ENCODE measurements at places on chromosomes 2 and 18. TPM values are rescaled to one million over a fixed set of nuclear protein-coding genes. Genes with fewer than 3 reads are reported as not detected.

Gene LRP2
- total RNA-seq: 0.37 TPM

Gene RGPD8
- 25.2 TPM for total RNA-seq

Gene ALK
- total RNA-seq: 0.25 TPM

Gene PCARE
- total RNA-seq: not detected

Gene RAMP1
- 1.8 TPM for total RNA-seq

Gene RAB31
- 0.42 TPM for total RNA-seq

Gene NYAP2
- total RNA-seq: 0.05 TPM

Gene TBR1
- total RNA-seq: 0.05 TPM

Gene PSD4
- total RNA-seq: 200 TPM

Gene OSR1
- total RNA-seq: not detected

GRCh38 chr2:170924969-170925368, 4.1 kb upstream of the GORASP2 start:
- peak; percentile 16 for DNase-seq

GRCh38 chr2:138180692-138181386, 216.6 kb downstream of the HNMT start:
- DNase-seq: no peak

DNA sequence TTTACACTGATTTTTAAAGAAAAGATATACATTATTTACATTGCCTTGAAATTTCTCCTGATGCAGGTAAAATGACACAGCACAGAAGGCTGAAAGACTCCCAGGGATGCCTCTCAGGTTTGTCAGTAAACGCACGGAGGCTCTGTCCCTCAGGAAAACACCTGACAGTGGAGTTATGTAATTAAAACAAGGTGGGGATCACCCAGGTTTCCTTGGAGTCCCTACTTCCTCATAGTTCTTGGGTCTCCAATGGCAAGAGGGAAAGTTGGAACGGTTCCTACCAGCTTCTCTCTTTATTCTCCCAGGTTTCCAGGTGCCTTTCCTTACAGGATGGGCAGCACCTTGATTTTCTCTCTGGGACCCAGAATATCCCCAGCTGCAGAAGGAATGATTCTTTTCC, 654.8 kb downstream of the SLC4A3 start:
- no peak for DNase-seq

DNA sequence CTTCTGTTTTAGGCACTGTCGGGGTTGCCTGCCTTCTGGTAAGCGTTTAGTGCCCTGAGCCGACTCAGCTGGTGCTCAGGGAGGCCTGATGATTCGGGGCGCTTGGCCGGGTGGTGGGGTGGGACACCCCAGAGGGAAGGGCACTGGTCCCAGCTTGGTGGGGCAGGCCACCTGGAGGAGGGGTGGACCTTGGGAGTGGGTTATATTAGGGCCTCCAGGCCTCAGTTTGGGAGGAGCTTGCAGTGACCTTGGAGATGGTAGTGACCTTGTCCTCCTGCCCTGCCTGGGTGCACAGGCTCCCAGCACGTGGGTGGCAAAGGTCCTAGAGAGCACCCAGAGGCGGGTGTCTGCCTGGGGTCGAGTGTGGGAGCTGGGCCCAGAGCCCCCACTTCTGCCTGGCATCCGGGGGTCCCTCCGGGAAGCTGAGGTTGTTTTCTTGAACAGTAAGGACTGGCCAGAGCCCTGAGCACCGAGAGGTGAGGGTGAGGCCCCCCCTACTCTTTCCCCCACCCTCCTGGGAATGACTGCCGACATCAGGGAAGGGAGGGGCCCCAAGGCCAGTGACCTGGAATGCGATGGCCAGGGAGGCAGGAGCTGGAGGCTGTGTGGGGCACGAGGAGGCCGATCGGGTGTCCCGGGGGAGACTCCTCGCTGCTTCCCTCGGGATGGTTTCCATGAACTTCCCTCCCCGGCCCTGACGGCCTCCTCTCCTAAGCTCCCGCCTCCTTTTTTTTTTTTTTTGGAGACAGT, 61.3 kb downstream of the HPCAL1 start:
- DNase-seq: no peak

- DNase-seq: no peak
Observed at GRCh38 chr18:46264255-46264654, 160.1 kb downstream of the HAUS1 start.

GRCh38 chr18:55509631-55510324, 78.2 kb downstream of the TCF4 start:
- peak; percentile 28 for DNase-seq

DNA sequence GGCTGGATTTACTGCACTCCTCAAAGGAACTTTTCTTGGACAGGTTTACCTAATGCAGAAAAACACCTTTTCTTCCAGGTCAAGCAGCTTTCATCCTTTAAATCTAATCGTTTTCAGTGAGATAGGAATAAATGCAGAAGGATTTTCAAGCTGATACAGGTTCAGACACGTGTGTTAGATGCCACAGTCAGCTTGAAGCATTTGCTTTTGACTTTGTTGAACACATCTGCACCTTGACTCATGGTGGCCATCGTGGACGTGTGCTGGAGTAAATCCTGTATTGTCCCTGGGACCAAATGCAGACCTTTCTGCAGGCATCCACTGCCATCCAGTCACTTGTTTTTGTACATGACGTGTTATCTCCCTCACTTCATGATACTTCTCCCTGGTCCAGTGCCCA, 61.9 kb downstream of the KLHL29 start:
- DNase-seq: no peak

DNA sequence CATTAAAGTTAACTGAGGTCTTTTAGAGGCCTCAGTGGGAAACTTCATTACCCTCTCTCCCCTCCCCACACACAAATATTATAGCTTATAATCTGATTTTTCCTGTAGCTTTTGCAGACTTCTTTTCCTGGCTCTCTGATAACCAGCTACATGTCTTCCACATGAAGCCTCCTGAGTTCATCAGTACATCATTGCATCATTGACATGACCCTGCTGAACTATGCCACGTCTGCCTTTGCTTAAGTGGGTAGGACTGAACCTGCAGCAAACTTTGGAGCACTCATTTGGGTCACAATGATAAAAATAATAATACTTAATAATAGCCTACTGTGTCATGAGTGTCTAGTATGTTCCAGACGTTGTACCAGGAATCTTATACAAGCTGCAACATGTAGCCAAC, 7.0 kb downstream of the CRYGA start:
- DNase-seq: no peak

GRCh38 chr2:124024561-124025170, 421 bp upstream of the CNTNAP5 start:
- DNase-seq: no peak

DNA sequence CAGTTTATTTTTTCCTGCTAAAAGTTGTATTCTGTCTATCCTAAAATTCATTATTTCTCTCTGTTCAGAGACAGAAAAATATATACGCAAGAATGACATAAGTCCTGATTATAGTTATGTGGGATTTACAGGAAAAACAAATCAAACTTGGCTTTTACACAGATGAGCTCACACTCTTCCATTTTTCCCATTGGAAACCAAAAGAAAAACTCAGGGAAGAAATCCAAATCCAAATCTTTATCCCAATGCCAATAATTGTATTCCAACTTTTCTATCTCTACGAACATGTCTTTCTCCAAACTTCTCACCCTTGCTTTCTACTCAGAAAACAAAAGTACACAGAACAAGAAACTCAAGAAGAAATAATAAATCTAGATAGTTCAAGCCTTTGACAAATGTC, 249.1 kb upstream of the TMEFF2 start:
- no peak for DNase-seq

- DNase-seq: no peak
Observed at GRCh38 chr2:126448611-126449010, 207.3 kb upstream of the GYPC start.

DNA sequence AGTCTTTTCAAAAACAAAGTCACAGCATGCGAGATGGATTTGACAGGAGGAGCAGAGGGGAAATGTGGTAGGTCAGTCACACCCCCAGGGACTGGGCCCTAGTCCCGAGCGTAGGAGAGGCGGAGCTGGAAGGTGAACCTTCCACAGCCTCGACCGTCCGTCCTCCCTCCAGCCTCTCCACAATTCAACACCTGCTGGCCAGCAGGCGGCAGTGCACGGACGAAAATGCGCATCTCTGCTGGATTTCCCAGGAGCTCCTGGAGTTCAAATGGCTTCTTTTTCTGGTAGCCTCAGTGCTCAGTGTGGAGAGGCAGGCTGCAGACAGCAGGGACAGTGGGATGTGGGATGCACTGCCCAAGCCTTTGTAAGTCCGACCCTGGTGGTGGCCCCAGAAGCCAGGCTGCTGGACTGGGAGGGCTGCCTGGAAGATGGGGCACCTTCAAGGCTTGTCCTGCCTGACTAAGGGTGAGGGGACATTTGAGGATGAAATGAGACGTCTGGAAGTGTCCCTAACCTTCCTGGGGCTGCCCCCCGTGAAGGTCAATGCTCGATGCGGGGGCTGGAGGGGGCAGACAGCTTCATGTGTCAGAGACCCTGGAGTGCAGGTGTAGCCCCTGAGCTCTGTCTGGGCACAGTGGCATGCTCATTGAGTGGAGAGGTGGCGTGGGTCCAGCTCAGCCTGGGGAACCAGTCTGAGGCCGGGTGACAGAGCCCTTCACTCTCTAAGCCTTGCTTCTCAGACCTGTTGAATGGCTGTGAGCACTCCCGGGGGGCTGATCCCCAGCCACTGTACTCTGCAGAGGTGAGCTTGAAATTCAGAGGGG, 189.5 kb downstream of the TFCP2L1 start:
- DNase-seq: peak; percentile 19

GRCh38 chr18:48460929-48461583, 51.9 kb upstream of the ZBTB7C start:
- DNase-seq: no peak

GRCh38 chr2:74735009-74735408, 81.0 kb downstream of the SEMA4F start:
- no peak for DNase-seq

GRCh38 chr18:67132919-67133318, 383.6 kb downstream of the DSEL start:
- DNase-seq: no peak

DNA sequence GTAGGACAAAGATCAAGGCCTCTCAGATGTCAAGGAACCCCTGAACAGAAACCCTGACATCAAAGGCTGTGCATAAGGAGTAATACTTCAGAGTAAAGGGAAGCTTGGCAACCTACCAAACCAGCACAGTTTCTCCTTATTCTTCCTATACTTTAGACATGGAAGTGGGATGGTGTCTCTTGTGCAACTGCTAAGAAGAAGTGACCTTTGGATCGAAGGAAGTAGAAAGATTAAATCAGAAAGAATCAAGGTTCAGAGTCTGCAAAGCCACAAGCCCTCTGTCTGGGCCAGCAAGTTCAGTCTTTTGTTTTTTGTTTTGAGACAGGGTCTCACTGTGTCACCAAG, 66.2 kb upstream of the SLC39A10 start:
- DNase-seq: no peak

Measured in activated T-cell treated with anti-CD3 and anti-CD28 coated beads, Interleukin-2, amount 50 U/mL, for 72 hours (primary cell).